ENCODE measurements at places on chromosomes 12 and 14.
A peak's percentile ranks its signal among the peaks of the same experiment; 100 is the strongest.

DNA sequence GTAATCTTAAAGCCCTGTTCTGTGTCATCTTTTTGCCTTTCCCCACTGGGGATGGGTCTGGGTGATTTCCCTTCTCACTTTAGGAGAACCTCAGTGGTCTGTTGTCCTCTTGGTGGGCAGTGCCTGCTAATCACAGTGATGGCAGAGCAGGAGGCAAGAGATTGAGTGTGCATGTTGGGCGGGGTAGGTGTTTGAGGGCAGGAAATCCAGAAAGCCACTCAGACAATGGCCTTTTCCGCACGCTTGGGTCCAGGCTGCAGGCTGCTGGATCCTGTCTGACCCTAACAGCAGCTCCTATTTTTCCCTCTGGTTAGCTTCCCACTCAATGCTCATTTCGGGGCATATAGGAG is 13.7 kb upstream of the ITGA5 start:
- DNase-seq, result no peak

DNA sequence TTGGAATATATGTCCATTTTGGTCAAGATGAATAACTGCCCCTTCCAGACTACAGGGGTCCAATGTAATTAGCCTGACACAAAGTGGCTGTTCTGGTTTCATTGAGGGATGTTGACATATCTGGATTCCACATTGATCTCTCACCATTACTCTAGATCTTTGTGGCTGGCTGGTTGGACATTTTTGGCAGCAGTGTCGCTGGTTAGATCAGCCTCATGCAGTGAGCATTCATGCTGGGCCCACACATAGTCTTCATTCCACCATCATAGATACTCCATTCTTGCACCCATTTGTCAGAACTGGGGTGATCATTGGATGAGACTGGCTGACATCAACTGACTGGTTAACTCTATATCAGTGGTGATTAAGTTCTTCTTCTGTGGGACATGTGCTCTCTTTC is 74.4 kb downstream of the MGST1 start:
- DNase-seq, result no peak

DNA sequence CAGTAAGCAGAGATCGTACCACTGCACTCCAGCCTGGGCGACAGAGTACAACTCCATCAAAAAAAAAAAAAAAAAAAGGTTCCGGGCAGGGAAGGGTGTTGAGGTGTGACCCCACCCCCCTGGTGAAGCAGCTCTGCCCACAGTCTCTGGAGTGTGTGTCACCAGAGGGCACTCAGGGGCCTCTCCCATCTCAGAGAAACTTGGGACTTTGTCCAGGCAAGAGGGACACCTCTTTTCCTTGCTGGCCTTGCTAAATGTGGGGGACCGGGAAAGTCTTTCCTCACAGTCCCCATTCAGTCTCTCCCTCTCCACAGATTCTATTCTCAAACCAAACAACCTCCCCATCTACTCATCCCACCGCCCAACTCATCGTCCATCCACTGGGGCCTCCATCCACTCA is 43.6 kb downstream of the RFLNA start:
- no peak for DNase-seq

GRCh38 chr12:26121323-26122060 is 3.3 kb downstream of the BHLHE41 start:
- DNase-seq, result no peak

- DNase-seq, result no peak
Measured at GRCh38 chr14:103551338-103551762, 11.1 kb downstream of the BAG5 start.

GRCh38 chr14:65840118-65840751 is 427.7 kb downstream of the FUT8 start:
- peak; percentile 86 for DNase-seq

- no peak for DNase-seq
Measured at GRCh38 chr12:105672121-105672975, 341.9 kb downstream of the C12orf75 start.

- no peak for DNase-seq
Measured at GRCh38 chr12:66002812-66003211, 127.7 kb downstream of the LLPH start.

- DNase-seq, result no peak
Measured at GRCh38 chr12:118206107-118206412, 70.1 kb downstream of the PEBP1 start.

GRCh38 chr12:98417266-98417665 is 98.1 kb upstream of the TMPO start:
- no peak for DNase-seq

DNA sequence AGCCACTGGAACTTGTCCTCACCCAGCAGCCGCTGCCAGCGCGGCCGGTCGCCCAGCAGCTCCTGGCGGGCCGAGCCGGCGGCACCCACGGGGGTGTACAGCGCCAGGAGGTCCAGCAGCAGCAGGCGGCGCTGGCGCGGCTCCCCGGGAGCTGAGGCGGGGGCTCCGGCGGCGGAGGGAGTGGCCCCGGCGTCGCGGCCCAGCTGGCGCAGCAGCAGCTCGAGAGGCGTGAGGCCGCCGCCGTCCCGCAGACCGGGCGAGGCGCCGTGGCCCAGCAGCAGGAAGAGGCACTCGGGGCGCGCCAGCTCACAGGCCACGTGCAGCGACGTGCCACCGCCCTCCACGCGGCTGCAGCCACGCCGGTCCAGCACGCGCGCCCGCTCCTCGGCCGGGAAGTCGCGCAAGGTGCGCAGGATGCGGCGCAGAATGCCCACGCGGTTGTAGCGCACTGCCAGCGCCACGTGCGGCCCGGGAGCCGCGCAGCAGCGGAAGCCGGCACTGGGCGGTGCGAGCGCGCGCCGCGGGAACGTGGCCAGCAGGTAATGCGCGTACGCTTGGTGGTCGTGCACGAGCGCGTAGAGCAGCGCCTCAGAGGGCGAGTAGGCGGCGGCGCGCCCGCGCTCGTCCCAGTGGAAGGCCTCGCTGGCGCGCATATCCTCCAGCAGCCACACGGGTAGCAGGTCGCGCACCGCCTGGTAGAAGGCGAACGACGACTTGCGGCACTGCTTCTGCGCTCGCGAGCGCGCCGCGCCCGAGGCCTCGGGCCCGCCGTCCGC is 2.3 kb downstream of the ANKRD9 start:
- DNase-seq, result no peak

GRCh38 chr12:60278209-60278608 is 682.4 kb downstream of the SLC16A7 start:
- no peak for DNase-seq

DNA sequence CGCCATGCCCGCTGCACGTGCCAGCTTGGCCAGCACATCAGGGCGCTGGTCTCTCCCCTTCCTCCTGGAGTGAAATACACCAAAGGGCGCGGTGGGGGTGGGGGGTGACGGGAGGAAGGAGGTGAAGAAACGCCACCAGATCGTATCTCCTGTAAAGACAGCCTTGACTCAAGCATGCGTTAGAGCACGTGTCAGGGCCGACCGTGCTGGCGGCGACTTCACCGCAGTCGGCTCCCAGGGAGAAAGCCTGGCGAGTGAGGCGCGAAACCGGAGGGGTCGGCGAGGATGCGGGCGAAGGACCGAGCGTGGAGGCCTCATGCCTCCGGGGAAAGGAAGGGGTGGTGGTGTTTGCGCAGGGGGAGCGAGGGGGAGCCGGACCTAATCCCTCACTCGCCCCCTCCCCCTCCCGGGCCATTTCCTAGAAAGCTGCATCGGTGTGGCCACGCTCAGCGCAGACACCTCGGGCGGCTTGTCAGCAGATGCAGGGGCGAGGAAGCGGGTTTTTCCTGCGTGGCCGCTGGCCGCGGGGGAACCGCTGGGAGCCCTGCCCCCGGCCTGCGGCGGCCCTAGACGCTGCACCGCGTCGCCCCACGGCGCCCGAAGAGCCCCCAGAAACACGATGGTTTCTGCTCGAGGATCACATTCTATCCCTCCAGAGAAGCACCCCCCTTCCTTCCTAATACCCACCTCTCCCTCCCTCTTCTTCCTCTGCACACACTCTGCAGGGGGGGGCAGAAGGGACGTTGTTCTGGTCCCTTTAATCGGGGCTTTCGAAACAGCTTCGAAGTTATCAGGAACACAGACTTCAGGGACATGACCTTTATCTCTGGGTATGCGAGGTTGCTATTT is 914 bp upstream of the CCND2 start:
- no peak for DNase-seq

DNA sequence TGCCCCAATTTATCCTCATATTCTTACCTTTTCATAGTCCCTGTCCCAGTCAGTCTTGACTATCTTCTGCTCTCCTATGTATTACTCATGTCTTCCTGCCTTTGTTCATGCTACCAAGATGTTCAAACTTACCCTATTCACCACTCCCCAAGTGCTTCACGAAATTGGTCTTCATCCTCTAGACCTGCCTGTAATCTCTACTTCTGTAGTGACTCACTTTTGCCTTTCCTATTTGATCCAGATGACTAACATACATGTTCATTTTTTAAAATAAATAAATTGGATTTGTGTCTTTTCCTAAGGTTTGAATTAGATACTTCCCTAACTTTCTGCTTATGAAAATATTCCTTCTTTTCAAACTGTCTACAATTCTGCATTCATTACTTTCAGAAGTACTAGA is 107.7 kb upstream of the PPM1H start:
- DNase-seq, result no peak

- DNase-seq, result no peak
Measured at GRCh38 chr14:54425537-54426274, 15.5 kb downstream of the CNIH1 start.

DNA sequence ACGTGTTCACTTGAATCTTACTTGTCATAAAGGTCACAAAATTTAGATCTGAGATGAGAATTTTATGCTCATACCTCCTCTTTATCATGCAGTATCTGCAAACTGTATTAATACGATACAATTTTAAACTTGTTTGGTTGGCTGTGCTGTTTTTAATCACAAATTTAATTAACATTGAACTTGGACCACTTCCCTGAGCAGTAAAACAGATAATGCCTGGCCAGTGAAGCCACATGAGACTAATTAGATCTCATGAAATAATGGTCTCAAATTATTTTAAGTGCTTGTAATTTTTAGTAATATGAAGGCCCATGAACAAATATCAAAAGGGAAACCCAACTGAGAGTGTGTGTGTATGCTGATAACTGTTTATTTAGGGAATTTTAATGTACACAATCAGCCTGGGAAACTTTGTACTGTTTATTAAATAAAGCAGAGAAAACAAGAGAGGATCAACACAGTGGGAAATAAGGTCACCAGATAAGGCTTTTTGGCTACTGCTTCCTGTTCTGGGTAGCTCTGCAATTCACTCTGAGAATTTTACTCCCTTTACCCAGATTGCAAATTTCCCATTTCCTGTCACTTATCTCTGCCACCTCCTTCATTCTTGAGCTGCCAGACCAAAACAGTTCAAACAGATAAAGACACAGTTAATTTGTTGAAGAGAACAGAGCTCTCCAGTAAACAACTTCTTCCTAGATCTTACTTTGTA is 61.6 kb upstream of the GNPNAT1 start:
- DNase-seq, result no peak

DNA sequence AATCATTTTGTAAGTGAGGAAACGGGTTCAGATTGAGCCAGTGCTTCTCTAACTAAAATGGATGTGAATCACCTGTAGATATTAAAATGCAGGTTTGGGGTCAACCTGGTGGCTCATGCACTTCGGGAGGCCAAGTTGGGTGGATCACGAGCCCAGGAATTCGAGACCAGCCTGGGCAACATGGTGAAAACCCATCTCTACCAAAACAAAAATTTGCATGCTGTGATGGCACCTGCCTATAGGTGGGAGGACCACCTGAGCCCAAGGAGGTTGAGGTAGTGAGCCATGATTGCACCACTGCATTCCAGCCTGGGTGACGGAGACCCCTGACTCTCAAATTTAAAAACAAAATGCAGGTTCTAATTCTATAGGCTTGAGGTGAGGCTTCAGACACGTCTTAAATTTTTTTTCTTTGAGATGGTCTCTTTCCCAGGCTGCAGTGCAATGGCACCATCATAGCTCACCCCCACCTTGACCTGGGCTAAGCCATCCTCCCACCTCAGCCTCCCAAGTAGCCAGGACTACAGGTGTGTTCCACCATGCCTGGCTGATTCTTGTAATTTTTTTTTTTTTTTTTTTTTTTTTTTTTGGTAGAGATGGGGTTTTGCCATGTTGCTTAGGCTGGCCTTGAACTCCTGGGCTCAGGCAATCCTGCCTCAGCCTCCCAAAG is 9.0 kb downstream of the TUBA1C start:
- DNase-seq, result no peak

DNA sequence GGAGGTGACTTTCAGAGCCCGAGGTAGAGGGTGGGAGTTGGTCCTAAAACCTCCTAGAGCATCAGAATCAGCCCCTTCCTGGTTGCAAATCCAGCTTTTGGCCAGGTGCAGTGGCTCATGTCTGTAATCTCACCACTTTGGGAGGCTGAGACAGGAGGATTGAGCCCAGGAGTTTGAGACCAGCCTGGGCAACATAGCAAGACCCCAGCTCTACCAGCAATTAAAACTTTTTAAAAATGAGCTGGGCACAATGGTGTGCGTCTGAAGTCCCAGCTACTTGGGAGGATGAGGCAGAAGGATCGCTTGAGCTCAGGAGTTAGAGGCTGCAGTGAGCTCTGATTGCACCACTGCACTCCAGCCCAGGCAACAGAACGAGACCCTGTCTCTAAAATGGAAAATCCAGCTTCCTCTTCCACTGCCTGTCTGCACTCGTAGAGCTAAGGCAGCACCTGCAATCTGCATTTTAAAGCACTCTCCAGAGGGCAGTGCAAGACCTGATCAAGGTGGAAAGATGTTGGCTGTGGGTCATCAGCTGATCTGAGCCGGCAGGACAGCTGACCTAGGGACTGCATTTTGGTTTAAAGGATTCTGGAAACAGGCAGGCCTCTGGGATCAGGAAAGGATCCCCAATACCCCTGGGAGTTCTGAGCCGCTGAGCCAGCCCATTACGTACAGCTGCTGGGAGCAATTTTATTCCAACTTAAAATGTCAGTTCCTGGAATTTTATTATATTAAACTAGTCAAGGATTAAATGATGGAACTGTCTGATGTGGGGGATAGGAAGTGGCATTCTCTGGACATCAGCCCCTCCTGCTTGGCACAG is 1.8 kb upstream of the TESC start:
- DNase-seq, result no peak

GRCh38 chr12:23579257-23579656 is 370.2 kb downstream of the SOX5 start:
- no peak for DNase-seq

DNA sequence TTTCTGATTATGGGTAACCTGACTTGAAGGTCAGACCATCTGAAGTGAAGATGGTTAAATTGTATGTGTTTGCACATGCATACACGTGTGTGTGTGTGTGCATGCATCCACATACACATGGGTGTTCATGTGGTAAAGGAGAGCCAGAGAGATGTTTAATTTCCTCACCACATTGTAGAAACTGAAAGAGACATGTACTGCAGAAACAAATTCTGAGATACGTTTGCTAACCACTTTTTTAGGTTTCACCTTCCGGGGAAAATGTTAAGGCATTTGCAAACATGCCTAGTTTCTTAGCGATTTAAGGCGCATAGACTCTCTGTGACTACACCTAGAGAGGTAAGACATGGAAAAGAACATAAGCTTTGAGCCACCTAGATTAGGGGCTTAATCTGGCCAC is 362.9 kb downstream of the RAD51B start:
- DNase-seq, result no peak

DNA sequence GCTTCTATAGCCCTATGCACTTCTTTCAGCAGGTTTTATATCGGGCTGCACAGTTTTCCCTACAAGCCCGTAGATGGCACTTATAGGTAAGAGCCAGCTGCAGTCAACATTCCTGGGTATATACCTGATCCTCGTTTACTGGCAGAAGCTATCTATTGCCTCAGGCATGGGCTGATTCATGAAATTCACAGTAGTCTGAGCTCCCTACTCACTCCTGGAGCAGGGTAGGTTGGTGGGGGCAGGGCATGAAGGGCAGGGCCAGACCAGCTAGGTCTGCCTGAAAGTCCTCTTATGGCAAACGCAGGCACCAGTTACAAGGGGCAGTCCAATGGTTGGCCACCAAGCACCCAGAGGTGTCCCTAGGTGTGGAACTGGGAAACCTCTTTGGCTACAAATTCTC is 345.8 kb downstream of the RPS29 start:
- DNase-seq, result no peak

GRCh38 chr14:88013750-88014349 is 8.9 kb downstream of the GPR65 start:
- peak; percentile 24 for DNase-seq

Measured in DMS153 (cell line).